ENCODE measurements at places on chromosomes 2 and 18.

DNA sequence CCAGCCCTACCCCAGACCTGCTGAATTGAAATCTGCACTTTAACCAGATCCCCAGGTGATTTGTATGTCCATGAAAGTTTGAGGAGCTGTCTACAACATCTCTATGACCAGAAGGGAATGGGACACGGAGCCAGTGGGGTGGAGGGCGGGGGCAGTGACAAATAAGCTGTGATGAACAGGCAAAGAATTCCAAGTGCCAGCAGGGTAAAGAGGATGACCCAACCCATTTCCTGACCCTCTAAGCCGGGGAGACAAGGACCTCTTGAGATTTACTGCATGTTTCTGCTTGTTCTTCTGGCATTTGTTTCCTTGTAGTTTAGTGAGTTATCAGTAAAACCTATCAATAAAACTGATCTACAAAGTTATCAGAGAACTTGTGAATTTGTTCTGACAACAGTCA is 8.7 kb downstream of the TET3 start:
- DNase-seq, result no peak

DNA sequence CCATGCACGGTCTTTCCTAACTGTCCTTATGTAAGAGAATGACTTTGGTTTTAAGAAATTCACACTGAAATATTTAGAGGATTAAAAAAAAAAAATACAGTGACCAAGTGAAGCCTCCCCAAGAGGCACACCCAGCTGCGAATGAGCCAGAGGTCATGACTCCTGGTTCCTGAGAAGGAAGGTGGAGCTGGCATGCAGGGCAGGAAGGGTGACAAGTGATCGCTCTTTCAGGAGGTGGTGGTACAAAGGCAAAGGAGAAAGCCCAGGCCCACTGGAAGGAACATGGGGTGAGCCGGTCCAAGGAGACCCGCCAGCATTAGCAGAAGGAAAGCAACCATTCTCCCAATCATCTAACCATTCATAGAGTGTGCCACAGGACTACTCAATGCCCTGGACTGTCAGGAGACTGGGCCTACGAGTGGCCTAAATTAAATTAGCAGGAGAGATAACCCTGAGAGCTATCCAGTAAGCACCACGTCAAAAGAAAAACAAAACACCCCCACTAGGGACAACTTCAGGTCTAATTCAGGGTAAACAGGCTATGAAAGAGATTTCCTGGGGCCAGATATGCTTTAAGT is 7.8 kb downstream of the INO80C start:
- DNase-seq, result no peak

DNA sequence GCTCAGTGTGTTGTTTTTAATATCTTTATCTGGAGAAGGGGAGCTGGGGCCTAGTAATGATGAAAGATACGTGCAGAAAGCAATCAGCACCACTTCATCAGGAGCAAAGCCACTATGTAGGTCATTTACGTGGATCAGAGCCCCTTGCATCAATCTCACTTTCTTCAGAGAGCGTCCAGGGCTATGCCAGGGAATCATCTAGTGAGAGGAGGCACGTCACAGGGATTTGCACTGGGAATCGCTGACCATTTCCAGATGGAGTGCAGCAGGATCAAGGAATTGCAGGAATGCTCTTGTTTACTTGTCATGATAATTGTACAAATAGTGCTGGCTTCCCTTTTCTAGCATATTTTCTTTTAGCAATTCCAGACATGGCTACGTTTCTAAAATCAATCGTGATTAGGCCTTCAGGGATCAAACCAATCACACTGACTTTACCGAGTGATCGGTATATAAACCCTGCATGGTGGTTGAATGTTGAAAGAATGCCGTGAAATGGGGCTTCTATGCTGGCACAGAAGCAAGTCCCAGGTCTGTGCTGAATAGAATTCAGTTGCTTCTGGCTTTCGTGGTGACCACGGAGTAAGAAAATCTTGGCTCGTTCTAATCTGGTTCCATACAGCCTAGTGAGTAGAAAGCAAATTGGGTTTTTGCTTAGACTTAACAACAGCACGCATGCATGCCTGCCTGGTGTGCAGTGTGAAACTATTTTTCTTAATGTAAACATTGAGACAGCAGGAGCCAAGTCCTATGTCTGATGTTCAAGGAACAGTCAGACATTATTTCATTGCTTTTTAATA is 122.8 kb downstream of the TMEM200C start:
- DNase-seq, result no peak

- no peak for DNase-seq
These were observed 154.3 kb upstream of the CWC22 start for GRCh38 chr2:180161415-180161814.

DNA sequence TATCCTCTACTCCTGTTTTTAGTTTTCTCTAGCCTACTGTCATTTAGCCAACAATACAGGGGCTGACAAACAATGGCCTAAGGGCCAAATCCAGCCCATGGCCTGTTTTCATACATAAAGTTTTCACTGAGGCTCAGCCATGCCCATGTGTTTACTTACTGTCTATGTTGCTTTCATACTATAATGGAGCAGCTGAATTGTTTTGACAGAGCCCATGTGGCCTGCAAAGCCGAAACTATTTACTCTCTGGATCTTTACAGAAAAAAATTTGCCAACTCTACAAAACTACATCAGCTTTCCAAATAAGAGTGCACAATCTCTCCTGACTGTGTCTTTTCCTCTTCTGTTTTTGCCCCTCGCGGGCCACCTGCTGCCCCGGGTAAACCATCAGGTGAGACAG is 24.0 kb downstream of the LGALSL start:
- DNase-seq, result no peak

DNA sequence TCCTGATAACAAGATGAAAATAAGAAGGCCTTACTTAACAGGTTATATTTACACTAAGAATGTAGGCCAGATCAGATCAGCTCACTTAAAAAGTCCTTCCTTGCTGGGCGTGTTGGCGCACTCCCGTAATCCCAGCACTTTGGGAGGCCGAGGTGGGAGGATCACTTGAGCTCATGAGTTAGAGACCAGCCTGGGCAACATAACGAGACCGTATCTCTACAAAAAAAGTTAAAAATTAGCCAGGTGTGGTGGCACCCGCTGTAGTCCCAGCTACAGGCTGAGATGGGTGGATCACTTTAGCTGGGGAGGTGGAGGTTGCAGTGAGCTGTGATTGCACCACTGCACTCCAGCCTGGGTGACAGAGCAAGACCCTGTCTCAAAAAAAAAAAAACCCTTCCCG is 53.2 kb upstream of the SOS1 start:
- DNase-seq, result no peak

DNA sequence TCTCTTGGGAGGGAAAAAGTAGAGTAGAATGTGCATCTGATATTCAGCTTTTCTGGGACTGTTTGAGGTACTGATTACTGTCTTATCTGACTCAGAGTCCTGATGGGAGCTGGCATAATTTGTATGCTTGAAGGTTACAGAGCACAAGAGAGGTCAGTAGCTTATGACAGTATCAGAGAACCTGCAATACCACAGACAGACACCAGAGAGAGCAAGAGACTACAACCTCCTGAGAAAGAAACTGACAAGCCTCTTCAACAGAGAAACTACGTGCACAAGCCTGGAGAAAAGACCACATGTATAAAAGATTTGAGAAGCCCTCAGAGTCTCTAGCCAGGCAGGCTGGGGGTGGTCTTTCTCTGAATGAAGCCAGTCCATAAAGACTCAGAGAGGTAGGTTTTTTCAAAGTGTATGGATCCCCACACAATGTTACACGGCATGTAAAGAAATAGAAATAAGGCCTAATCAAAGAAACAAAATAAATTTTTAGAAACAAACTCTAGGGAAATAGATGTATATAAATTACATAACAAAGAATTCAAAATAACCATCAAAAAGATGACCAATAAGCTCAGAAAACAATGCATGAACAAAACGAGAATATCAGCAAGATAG is 568.3 kb downstream of the LRRTM4 start:
- no peak for DNase-seq

DNA sequence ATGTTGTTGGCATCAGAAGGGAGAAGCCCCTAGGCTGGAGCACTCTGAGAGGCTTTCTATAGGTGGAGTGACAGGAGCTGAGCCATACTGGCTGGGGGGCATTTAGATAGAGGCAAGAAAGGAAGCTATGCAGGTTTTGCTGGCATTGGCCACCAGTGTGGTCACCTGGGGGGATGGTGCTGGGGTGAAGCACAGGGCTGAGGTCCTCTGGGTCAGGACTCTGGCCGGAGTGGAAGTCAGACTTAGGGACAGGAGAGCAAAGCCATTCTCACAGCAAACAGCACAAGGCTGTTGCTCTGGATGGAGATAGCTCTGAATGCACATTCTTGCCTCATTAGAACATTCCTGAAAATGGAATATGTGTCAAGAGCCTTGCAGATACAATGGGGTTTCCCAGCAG is 47.4 kb downstream of the NTSR2 start:
- DNase-seq, result no peak

DNA sequence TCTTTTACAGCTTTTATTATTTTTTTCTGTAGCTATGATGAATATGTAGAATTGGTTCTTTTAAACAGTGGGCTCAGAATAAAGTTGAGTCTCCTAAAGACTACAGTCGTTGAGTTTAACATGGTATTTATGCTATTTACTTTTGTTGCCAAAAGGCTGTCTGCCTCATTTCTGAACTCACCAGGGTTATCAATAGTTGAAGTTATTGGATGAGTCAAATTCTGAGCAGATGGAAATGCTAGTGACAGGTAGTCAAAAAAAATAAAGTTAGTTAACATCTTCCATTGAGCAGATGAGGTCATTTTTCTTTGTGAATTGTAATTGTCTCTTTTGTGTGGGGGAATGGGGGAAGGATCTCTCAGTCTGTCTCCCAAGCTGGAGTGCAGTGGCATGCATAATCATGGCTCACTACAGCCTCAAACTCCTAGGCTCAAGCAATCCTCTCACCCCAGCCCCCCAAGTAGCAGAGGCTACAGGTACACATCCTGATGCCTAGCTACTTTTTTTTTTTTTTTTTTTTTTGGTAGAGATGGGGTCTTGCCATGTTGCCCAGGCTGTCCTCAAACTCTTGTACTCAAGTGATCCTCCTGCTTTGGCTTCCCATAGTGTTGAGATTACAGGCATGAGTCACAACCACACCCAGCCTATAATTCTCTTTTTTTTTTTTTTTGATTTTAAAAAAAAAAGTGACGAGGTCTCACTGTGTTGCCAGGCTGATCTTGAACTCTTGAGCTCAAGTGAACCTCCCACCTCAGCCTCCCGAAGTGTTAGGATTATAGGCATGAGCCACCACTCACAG is 8.9 kb downstream of the PAPOLG start:
- DNase-seq, result no peak

- no peak for DNase-seq
These were observed 224.8 kb upstream of the PXDN start for GRCh38 chr2:1968988-1969700.

- no peak for DNase-seq
These were observed 20.6 kb upstream of the GCC2 start for GRCh38 chr2:108428286-108429009.

DNA sequence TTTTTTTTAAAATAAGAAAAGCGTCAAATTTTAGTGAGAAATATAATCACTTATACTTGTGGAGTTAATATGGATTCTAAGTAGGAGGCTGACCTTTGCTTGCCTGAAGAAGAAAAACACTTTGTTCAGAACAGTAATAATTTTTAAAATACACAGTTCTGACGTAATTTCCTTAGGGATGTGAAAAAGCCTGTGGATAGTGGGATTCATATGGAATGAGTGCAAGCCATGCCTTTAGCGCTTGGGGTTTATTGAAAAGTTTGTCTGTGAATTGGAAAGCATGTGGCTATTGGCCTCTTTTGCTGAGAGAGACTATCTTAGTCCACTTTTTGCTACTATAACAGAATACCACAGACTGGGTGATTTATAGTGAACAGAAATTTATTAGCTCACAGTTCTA is 151.3 kb downstream of the CCDC85A start:
- no peak for DNase-seq

GRCh38 chr18:2883076-2883735 is 36.4 kb downstream of the EMILIN2 start:
- no peak for DNase-seq

DNA sequence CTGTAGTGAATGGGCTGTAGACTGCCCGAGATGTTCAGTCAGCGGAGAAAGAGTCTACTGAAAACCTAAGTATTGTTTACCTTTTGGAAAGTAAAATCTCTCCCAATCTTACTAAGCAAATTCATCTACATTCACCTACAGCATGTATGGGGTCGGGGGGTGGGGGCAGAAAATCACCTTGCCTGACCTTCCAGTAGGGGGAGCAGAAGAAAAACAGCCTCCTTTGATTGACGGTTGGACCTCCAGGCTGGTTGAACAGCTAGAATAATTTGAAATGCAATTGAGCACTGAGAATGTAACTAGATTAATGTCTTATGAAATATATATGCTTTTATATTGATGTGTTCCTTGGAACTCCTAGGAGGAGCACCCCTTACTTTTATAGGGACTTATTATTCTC is 10.0 kb downstream of the LRATD1 start:
- DNase-seq, result no peak

DNA sequence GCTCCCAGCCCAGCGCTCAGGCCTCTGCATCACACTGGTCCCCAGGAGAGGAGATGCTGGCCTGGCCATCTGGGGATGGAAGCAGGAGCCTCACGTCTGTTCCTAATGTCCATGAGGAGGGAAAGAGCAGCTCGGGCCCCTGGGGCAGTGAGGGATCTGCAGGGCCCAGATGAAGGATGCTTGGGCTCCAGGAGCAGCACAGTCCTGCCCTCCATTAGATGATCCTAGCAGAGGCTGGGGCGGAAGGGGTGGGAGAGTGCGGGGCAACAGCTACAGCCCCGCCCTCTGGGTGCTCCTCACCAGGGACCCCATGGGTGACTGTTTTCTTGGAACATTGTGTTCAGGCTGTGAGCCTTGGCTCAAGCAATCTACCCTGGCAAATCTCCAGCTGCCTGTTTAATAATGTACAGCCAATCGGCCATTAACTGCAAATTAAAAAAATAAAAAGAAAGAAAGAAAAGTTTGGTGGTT is 49.7 kb downstream of the TNS1 start:
- no peak for DNase-seq

GRCh38 chr2:144146076-144146475 is 373.8 kb downstream of the ZEB2 start:
- no peak for DNase-seq

DNA sequence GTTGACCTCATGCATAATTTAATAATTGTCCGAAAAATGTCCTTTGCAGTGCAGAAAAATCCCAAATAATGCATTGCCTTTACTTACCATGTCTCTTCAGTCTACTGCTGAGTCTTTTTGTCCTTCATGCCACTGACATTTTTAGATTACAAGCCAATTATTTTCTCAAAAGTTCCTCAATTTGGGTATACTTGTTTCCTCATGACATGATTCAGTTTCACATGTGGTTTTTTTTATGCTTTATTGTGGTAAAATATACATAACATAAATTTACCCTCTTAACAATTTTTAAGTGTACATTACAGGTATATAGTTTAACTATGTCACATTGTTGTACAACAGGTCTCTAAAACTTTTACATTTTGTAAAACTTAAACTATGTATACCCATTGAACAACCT is 81.0 kb downstream of the EPC2 start:
- DNase-seq, result no peak

- no peak for DNase-seq
These were observed 229.2 kb upstream of the RAB12 start for GRCh38 chr18:8380006-8380405.

DNA sequence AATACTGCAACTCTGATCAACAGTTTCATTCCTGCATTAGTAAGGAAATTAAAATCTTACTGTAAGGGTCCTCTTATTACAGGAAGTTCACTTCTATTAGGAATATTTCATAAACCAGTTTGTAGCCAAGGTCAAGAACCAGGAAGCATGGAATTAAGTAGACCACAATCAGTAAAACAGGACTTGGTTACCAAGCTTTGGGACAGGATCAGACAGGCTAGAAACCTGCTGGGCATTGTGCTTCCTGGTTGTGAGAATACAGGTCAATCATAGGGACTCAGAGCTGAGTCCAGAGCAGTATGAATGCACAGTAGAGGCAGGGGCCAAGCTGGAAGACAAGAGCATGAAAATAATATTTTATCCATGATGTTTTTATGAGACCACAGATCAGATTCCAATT is 248.0 kb downstream of the IKZF2 start:
- DNase-seq, result no peak

All from stimulated activated CD4-positive, alpha-beta T cell treated with anti-CD3 and anti-CD28 coated beads, Interleukin-1b, Interleukin-23, amount 100 ng/mL, for 1 hour (primary cell).